Astrocyte of the cerebellum (primary cell): ENCODE measurements at places on chromosomes 3 and 15.
A peak's percentile ranks its signal among the peaks of the same experiment; 100 is the strongest.

GRCh38 chr3:140763532-140763931 lies 85.7 kb downstream of the TRIM42 start:
- no peak for DNase-seq

- DNase-seq = no peak
These were observed 225.8 kb downstream of the MYRIP start for GRCh38 chr3:40035177-40035576.

DNA sequence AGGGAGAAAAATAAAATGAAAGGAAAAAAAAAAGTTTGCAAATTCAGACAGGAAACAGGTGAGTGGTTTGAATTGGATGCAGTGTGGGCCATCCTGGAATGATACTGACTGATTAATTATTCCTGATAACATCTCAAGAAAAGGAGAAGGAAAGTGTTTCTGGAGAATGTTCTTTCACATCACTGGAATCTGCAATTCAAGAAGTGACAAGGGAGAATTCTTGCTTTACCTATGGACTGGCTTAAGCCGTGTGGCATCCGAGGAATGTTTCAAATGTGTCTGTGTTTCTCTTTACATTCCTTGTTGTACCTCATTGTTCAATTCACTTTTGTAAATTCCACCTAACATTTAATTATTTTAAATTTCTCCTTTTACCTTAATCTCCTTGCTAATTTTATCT lies 465.0 kb downstream of the EPHB1 start:
- DNase-seq = no peak

DNA sequence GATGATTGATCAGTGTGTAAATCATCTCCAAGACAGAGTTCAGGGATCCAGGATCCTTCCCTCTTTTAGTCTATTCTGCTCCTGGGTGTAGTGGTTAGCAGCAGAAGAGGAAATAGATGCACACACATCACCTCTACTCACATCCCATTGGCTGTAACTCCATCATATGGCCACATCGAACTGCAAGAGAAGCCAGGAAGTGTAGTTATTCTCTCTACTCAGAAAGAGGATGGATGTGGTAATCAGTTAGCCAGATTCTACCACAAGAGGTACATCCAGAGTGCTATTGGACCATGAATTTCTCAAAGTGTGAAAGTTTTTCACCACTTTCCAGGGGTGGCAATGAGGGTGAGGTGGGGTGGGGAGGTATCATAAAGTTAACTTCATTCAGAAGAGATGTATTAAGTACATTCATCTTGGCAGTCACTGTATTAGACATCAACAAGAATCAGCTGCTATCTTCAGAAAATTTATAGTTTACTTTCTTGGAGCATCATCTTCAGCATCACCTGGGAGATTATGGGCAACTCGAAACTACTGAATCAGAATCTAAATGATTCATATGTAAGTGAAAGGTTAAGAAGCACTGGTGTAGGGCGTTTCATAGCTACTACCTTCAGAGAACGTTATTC lies 60.6 kb upstream of the GAP43 start:
- DNase-seq = no peak

- DNase-seq = no peak
These were observed 24.7 kb upstream of the KLHL6 start for GRCh38 chr3:183579967-183580900.

GRCh38 chr3:18739099-18739433 lies 313.9 kb upstream of the SATB1 start:
- no peak for DNase-seq

DNA sequence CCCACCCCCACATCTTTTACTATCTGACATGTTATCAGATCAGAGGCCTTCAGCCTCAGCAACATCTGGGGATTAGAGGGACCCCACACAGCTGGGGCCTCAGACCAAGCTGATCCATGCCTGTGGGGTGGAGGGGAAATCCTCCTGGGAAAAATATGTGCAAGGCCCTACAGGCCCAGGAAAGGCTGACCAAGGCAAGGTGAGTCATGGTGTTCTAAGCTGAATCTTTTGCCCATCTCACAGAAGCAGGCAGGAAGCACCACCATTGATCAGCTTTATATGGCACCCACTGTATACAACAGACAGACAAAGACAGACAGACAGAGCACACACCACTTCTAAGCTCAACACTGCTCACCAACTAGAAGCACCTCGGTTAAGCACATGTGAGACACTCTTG lies 12.4 kb upstream of the PARP6 start:
- DNase-seq = no peak

DNA sequence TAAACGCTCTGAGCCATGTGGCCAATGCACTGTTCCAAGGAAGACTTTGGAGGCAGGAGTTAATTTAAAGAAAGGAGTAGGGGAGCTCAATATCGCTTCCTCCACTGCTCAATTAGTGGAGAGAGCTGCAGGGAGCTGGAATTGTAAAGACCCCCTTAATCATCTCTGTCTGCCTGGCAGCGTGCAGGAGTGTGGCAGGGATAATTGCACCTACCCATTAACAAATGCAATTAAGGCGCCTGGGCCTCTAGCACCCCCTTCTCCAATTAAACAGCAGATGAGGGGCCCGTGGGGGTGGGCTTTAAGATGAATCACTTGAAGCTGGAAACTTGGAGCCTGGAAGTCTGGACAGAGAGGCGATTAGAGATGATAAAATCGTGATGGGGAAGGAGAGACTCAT lies 61.7 kb upstream of the GLCE start:
- no peak for DNase-seq

DNA sequence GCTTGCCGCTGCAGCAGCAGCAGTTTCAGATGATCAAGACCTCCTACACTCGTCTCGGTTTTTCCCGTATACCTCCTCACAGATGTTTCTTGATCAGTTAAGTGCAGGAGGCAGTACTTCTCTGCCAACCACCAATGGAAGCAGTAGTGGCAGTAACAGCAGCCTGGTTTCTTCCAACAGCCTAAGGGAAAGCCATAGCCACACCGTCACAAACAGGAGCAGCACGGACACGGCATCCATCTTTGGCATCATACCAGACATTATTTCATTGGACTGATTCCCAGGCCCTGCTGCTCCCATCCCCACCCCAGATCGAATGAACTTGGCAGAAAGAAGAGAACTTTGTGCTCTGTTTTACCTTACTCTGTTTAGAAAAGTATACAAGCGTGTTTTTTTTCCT lies 17.6 kb downstream of the CALML4 start:
- peak; percentile 80 for DNase-seq

DNA sequence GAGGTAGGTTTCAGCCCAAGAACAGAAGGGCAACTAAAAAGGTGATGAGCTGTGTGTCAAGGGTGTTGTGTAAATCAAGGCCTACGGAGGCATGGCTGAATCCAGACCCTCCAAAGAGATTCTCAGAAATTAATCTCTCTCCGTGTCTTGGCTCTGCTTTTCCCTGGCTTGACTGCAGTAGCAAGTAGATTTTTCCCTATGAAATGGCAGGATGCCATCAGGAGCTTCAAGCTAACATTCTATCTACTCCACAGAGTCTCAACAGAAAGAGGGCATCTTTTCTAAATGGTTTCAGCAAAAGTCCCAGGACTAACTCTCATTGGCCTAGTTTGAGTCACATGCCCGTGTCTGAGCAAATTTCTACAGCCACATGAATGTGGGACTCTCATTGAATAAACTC lies 58.3 kb downstream of the LSM3 start:
- no peak for DNase-seq

- DNase-seq = peak; percentile 81
These were observed 200.5 kb upstream of the LRTM1 start for GRCh38 chr3:55128225-55128823.

- no peak for DNase-seq
These were observed 58.9 kb downstream of the CMTM8 start for GRCh38 chr3:32297366-32297765.

- no peak for DNase-seq
These were observed 101.5 kb upstream of the SATB1 start for GRCh38 chr3:18526667-18527066.

DNA sequence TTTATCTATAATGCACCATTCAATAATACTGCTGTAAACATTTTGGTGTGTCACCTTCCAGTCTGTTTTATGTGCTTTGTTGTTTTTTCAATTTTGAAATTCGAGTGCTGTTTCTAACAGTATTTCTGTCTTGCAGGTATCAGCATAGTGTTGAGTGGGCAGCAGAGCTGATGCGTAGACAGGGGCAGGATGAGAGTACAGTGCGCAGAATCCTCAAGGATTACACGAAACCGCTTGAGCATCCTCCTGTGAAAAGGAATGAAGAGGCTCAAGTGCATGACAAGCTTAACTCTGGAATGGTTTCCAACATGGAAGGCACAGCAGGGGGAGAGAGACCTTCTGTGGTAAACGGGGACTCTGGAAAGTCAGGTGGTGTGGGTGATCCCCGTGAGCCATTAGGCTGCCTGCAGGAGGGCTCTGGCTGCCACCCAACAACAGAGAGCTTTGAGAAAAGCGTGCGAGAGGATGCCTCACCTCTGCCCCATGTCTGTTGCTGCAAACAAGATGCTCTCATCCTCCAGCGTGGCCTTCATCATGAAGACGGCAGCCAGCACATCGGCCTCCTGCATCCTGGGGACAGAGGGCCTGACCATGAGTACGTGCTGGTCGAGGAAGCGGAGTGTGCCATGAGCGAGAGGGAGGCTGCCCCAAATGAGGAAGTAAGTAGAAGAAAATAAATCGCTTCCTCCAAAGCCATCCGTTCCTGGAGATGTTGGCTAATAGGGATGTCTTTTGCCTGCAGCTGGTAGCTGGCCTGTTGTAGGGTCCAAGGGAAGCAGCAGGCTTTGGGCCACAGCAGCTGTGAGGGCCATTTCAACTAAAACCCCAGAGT lies 19.1 kb downstream of the TSEN2 start:
- no peak for DNase-seq

DNA sequence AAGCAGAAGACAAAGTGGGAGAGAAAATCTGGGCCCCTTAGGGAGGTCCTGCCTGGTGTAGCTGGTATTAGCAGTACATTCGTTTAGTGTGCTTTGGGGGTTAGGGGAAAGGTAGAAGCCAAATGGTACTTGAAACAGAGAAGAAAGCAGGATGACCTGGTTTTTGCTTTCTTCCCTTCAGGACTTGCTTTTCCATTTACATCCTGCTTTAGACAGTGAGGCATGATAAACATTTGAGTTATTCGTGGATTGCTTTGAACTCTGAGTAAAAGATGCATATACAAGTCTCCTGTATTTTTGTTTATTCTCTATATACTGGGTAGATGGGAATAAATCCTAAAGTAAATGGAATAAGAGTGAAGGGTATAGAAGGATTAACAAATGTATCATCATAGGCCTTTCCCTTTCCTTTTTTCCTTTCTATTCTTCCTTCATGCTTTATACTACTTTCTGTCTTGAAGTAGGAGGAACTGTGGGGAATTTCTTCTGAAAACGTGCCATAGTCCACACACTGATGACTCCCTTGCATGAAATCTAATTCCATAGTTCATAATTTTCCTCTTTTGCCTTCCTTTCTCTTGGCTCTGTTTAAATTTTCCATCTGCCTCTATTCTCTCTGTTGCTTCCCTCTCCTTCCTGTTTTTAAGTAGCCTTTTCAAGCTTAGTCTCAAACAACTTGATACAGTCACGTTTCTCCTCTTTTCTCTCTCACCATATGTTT lies 139.5 kb upstream of the RBMS3 start:
- no peak for DNase-seq

DNA sequence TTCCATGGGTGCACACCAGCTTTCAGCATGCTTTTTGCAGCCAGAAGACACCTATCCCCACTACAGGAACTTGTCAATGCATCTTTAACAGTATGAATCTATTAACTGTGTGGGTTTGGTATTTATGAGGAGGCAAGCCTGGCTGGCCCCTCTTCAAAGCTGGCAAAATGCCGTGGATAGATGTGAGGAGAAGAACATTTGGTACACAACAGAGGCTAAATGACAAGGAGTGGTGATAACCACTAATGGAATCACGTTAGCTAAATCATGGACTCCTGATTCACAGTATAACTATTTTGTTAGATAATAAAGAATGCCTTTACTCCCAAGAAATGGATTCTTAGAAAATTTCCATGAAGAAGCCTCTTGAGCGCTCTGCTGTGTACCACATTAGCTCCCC lies 187.2 kb downstream of the CLSTN2 start:
- no peak for DNase-seq

DNA sequence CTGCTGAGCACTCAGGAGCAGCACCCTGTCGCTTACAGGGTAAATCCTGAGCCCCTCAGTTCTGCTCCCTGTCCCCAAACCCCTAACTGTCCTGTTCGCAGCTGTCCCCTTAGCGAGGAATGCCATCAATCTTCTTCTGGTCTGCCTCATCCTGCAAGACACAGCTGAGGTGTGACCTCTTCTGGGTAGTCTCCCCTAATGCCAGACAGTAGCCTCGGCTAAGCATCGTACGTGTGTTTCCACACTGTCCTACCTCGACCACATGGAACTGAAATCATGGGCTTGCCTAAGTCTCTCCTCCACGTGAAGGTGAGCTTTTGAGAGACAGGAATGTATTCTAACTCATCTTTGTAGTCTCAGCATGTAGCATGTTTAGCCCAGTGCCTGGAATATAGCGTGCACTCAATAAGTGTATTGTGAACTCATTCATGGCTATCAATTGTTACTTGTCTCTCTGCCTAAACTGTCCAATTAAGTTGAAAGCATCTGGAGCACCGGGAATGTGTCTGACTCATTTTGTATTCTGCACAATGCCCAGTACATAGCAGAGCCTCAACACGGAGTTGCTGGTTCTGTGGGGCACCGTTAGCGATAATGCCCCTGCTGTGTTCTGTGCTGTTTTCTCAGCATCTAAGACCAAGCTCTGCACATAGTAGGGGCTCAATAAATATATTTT lies 90.2 kb downstream of the HES1 start:
- DNase-seq = no peak

GRCh38 chr3:79115458-79115857 lies 652.3 kb downstream of the ROBO1 start:
- no peak for DNase-seq

- DNase-seq = no peak
These were observed 154.1 kb downstream of the NUP210 start for GRCh38 chr3:13266005-13266404.

DNA sequence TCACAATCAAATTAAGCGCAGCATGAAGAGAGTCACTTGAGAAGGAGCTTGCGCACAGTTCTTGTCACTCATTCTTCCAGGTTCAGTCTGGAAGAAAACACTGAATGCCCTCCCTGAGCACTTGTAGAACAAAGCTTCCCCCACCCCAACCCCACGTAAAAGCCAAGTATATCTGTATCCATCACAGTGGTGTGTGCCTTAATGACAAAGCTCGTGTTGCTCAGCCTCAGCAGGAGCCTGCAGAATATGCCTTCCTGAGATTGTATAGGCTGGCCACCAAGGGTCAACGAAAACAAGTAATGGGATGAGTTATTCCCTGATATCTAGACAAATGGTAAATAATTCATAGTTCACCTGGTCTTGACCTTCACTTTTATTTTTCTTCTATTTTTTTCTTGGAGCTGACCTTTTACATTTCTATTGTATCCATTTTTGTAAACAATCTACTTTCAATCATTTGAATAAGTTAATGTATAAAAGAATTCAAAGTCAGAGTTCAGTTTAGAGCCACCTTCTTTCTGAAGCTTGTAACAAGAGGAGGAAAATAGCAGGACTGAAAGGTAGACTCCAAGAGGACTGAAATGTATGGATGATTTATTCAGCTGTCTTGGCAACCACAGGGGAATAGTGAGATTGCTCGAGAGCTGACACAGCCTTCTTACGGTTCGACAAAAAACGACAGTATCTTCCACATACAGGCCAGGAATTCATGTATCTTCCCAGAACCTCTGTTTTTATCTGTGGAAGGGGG lies 405.5 kb upstream of the TPM1 start:
- DNase-seq = no peak
